ENCODE measurements at places on chromosomes 1 and 21.

DNA sequence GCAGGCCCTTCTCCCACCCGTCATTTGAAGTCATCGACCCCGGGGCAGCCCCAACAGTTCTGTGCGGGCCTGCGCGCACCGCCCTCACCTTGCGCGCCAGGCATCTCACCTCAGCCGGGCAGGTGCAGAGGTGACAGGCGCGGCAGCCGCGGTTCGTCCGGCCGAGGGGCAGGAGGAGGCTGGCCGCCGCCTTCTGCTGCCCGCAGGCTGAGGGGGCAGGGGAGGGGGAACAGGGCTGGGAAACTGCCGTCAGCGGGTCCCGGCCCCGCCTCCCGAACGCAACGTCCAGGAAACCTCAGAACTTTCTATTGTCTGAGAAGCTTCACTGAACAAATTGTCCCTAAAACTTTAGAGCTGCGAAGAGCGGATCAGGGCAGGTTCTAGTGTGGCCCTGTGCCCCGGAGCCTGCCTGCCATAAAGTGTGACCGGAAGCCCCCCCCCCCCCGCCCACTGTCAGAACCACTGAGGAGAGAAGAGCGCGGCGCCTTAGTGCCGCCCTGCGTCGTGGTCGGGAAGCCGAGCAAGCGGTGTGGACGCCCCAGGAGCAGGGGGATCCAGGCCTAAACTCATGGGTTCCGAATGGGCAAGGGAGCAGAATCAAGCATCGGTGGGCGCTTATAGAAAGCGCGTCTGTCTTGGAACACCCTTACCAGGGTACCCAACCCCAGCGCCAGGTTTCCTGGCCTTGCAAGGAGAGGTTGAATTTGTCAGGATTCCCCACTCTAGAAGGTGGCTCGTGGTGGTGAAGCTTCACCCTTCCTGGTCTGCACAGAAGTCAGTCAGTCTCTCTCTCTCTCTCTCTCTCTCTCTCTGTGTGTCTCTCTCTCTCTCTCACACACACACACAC is 13.3 kb upstream of the TBX15 start:
- no peak for DNase-seq

DNA sequence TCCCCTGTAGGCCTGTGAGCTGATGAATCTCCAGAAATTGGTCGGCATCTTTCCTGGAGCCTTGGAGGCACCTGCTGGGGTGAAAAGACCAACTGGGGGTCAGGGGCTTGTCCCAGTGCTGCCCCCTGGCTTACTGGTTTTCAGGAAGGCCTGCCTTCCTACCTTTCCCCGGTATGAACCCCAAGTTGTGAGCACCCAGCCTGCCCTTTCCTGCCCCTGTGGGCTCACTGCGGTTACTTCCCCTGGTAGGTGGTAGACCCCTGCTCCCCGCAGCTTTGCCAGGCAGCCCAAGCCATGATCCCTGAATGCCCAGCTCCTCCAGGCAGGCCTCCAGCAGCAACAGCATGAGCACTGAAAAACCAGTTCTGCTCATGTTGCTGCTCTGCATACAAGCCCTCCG is 10.2 kb downstream of the DMRTB1 start:
- no peak for DNase-seq

- DNase-seq, result peak; percentile 59
These were observed 40.4 kb downstream of the LIN9 start for GRCh38 chr1:226268421-226269124.

DNA sequence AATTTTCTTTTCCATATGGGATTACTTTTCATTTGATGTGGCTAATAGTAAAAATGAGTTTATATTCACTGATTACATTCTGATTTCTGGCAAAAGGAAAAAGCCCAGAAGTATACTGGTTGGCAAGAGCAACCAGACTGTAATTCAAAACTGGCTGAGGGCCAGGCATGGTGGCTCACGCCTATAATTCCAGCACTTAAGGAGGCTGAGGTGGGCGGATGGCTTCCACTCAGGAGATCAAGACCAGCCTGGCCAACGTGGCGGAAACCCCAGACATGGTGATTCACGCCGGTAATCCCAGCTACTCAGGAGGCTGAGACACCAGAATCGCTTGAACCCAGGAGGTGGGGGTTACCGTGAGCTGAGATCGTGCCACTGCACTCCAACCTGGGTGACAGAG is 14.5 kb downstream of the SYT11 start:
- no peak for DNase-seq

- peak; percentile 9 for DNase-seq
These were observed 16.6 kb downstream of the GPATCH2 start for GRCh38 chr1:217614200-217614712.

DNA sequence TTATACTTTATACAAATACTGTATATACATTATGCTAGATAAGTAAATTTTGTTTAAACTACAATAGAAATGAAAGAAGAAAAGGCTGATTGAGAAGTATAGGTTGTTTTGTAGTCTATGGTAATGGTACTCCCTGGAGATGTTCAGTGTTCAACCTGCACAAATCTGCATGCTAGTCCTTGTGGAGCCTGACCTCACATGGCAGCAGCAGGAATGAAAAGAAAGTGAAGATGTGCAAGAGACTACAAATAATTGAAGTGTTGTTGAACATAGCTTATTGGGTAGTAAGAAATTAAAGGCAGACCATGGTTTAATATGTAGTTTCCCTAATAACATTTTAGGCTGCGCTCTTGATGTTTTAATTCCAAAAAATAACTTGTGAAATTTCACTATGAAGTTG is 201.2 kb downstream of the TGFB2 start:
- DNase-seq, result peak; percentile 45

DNA sequence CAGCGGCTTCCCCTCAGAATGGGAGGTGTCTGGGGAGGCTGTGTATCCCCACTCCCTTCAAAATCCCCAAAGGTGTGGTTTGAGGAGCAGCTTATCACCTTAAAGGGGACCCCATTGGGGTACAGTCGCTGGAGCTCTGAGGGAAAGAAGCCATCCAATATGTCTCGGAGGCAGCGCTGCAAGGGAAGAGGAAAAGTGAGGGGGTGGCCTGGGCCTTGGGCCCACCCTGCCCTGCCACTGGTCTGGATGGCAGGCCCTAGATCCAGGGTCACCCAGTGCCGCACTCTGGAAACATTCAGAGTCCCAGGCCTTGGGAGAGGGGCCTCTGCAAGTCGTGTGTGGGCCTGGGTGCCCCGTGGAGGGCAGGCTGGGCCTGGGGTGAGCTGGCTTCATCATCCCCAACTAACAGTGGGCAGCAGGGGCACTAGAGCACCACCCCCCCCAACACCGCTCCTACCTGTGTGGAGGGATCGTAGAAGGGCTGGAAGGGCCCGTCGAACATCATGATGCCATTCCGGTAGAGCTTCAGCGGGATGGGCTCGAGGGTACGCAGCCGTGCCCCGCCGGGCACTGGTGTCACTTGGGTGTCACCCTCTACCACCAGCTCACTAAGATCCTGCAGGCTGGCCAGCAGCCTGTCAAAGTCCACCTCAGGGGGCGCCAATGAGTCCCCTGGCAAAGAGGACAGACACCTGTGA is 5.6 kb downstream of the SH3BGRL3 start:
- DNase-seq, result no peak

GRCh38 chr1:59258412-59259032 is 38.4 kb upstream of the FGGY start:
- DNase-seq, result no peak

DNA sequence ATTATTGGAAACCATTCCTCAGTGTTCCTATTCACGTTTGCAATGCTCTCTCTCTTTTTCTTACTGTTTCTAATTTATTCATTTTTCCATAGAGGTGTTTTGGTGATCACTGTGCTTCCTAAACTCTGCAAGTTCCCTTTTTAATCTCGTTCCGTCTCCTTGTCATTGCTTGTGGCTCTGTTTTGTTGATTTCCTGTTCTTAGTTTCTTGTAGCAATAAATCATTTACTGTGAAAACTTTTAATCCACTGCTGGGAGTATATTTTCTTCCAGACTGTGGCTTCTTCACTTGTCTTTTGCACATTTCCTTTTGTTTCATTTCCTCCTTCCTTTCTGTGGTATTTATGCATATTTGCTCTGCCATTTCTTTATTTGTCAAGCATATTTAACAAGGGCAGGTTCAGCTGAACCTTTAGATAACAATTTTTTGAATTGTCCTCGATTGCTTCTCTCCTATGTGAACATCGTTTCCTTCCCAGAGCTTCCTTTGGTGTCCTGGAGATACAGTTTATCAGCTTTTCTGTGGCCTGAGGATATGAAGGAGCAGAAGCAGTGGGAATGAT is 3.6 kb downstream of the B3GALT5 start:
- DNase-seq, result no peak

GRCh38 chr1:28886731-28887418 is 27.5 kb upstream of the EPB41 start:
- DNase-seq, result peak; percentile 74

DNA sequence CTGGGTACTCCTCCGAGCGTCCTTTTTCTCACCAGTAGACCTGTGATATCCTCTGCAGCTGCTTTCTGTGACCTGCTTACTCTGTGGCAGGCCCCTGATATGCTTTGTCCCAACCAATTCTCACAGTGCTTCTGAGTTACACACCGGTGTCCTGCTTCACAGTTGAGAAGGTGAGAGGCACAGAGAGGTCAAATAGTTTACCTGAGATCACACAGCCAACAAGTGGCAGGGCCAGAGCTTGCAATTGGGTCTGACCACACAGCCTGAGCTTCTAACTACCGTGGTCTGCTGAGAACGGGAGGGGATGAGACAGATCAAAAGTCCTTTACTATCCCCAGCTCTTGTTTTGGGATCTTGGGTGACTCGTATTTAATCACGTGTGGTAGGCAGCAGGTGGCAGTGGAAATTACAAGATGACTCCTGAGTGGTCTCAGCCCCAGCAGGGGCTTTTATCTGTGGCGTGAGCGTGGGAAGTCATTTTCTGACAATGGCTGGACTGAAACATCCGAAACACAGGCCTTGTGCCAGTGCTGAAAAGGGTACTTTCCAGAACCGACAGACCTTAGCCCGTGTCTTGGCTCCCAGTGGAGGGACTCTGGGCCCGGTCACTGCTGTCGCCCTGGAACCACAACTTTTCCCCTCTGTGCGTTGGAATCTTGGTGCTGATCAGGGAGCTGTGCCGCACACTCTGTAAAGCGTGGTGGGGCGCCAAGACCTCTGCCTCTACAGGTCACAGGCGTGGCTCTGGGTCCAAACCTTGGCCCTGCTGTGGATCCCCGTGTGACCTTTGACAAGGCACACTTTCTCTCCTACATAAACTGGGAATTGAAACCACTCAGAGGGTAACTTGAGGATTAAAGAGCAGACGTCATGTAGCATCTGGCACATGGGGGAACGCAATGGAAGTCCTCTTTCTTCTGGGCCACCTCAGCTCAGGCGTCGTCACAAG is 11.9 kb downstream of the THEMIS2 start:
- DNase-seq, result no peak

DNA sequence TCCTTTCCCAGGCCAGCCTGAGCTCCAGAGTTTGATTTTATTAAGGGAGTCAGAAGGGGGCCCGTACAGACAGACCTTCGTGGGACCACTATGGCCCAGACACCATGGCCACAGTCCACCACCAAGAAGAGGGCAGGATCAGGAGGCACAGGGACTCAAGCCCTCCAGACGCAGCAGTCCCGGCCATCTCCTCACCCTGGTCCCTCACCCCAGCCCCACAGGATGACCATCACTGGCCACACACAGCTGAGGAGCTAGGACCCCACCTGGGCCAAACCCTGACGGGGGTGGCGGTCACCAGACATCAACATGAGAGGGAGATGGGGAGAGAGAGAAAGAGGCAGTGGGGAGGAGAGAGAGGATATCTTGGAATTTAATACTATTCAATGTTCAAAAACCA is 29.2 kb upstream of the AGPAT3 start:
- DNase-seq, result no peak

DNA sequence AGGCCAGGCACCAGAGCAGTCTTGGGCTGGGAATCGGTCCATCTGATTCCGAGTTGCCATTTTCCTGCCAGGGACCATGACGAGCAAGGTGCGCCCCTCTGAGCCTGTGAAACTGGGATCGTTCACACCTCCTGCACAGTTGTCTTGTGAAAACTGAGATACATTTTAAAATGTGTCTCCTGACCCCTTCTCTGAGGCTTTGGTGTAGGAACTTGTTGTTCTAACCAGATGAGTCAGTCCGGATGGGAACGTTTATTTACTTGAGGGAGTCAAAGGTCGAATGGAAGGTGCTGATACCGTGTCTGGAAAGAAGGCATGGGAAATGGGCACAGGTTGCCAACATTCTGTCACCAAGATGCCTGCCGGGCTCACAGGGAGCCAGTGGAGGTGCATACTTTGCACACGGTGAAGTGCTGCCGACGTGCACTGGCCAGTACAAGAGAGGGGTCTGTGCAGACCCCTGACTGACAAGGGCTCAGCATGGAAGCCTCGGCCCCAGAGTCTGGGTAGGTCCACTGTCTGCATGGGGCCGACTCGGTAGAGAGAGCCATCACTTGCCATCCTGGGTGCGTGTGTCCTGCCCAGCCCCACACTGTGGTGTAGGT is 7.4 kb upstream of the KCNN3 start:
- DNase-seq, result no peak

DNA sequence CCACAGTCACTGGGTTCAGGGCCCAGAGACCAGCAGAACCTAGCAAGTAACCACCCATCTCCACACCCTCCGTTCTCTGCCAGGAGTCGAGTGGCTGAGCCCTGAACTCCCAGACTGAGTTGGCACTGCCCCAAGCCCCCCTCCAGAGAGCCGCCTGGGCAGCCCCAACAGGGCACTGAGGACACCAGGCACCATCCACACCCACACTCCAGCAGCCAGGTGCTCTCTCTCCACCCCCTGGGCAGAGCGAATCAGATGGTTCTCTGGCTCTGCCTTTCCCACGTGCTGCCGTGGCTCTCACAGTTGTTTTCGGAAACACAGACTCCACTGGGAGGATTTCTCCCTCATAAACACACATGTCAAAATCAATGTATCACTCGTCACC is 13.6 kb downstream of the WDR4 start:
- DNase-seq, result peak; percentile 4

DNA sequence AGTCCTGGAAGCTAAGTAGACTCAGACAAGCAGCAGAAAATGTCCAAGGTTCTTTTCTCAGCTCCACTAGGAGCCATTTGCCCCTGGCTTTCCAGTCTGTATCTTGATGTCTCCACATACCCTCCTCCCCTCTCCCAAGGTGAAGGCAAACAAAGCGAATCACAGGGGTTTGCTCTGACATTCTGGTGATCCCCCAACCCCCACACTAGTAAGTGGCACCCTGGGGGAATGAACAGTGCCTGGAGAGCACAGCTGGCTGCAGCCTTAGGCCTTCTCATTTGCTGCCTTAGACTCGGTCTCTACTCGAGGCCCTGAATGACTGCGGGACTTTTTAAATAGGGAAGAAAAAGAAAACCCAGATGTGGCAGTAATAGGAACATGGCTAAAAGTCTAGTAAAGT is 15.3 kb downstream of the ERI3 start:
- DNase-seq, result no peak

- no peak for DNase-seq
These were observed 58.6 kb downstream of the NPHP4 start for GRCh38 chr1:5933676-5934057.

GRCh38 chr1:35569936-35570335 is 3.2 kb upstream of the TFAP2E start:
- DNase-seq, result no peak

All from fibroblast of skin of back (primary cell).